SK-N-SH (cell line): ENCODE measurements at places on chromosomes 1 and 21. TPM values are rescaled to one million over a fixed set of nuclear protein-coding genes. Genes with fewer than 3 reads are reported as not detected.

- DNase-seq, result no peak
- H3K27ac ChIP-seq, result no peak overlapping the region
- no peak overlapping the region for H3K4me3 ChIP-seq
- H3K4me1 ChIP-seq, result no peaks in the 10 kb centered on the region
- H3K27me3 ChIP-seq, result no peaks in the 10 kb centered on the region
Observed at GRCh38 chr1:179323436-179323835, 29.8 kb downstream of the SOAT1 start.

DNA sequence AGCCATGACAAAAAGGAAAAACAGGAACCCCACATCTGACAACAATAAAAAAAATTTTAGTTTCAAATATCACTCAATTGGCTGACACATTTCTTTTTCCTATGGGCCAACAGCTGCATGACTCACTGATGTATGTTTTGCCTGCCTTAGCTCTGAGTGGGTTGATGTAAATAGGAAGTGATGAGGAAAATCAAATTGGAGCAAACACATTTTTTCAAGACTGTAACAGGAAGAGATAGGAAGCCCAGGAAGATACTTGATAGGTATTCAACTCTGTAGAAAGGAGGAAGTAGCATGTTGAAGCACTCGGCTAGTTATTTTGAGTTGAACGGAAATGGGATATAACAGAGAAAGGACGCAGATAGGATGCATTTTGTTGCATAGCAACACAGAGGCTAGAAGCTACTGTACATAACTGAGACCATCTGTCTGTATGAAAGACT is 168.0 kb upstream of the NR5A2 start:
- DNase-seq, result peak; percentile 20
- H3K4me3 ChIP-seq, result 0 out of 2 replicates have a peak overlapping the region, but pooled peaks have one; percentile 17
- H3K36me3 ChIP-seq, result no peaks in the 10 kb centered on the region
- no peaks in the 10 kb centered on the region; the same call in 1 of the 2 replicates for H3K4me1 ChIP-seq
- no peak overlapping the region for H3K27ac ChIP-seq
- H3K27me3 ChIP-seq, result no peaks in the 10 kb centered on the region

GRCh38 chr1:60699325-60699724 is 383.0 kb upstream of the NFIA start:
- no peaks in the 10 kb centered on the region for H3K27me3 ChIP-seq
- H3K4me1 ChIP-seq, result peaks cover 27% of the 10 kb centered on the region
- no peak overlapping the region for H3K4me3 ChIP-seq
- H3K27ac ChIP-seq, result peak overlapping the region; percentile 99

DNA sequence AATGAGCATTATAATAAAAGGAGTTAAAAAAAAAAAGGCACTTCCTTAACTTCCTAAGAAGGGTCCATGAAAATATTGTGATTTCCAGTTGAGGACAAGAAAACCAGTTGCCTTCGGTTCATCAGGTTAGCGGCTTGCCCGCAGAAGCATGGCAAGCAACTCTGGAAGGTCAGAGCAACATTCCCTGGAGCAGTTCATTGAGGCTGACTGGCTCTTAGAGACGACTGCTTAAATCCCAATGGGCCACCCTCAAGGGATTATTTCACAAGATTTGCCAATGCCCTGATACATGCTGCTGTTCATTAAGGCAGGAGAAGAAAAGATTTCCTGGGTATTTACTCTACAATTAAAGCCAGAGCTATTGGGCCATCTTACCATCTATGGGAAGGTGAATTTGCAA is 29.0 kb upstream of the CASQ2 start:
- no peaks in the 10 kb centered on the region for H3K36me3 ChIP-seq
- no peaks in the 10 kb centered on the region for H3K4me1 ChIP-seq
- no peaks in the 10 kb centered on the region for H3K27me3 ChIP-seq
- H3K4me3 ChIP-seq, result no peak overlapping the region
- DNase-seq, result no peak
- no peak overlapping the region for H3K27ac ChIP-seq

DNA sequence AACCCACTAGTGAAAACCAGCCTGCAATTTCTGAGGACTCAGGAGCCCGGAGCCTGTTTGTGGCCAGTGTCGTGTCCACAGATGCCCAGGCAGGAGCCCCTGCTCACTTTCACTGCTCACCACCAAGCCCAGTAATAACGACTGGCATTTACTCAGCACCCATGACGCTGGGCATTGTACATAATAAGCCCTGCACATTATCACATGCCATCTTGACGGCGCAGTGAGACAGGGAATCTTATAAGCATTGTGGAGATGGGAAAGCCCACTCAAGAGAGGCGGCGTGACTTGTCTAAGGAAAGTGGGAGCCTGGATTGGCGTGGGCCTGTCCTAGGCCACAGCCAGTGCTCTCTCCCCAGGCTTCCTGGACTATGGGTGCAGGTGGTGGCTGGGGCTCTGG is 28.8 kb upstream of the PEF1 start:
- no peaks in the 10 kb centered on the region for H3K27me3 ChIP-seq
- no peaks in the 10 kb centered on the region for H3K36me3 ChIP-seq
- H3K27ac ChIP-seq, result no peak overlapping the region
- H3K4me3 ChIP-seq, result no peak overlapping the region
- DNase-seq, result no peak

- H3K4me1 ChIP-seq, result no peaks in the 10 kb centered on the region
- DNase-seq, result no peak
- no peaks in the 10 kb centered on the region for H3K36me3 ChIP-seq
- no peaks in the 10 kb centered on the region for H3K27me3 ChIP-seq
- H3K27ac ChIP-seq, result no peak overlapping the region
Observed at GRCh38 chr1:24857507-24858133, 72.5 kb downstream of the RUNX3 start.

- no peaks in the 10 kb centered on the region for H3K27me3 ChIP-seq
- no peak overlapping the region for H3K4me3 ChIP-seq
- no peaks in the 10 kb centered on the region for H3K36me3 ChIP-seq
- DNase-seq, result no peak
- no peaks in the 10 kb centered on the region for H3K4me1 ChIP-seq
Observed at GRCh38 chr1:4322881-4323280, 331.5 kb upstream of the AJAP1 start.

- peak; percentile 37 for DNase-seq
- H3K4me3 ChIP-seq, result no peak overlapping the region
- no peaks in the 10 kb centered on the region for H3K27me3 ChIP-seq
Observed at GRCh38 chr1:14996133-14997050, 157.2 kb upstream of the TMEM51 start.

DNA sequence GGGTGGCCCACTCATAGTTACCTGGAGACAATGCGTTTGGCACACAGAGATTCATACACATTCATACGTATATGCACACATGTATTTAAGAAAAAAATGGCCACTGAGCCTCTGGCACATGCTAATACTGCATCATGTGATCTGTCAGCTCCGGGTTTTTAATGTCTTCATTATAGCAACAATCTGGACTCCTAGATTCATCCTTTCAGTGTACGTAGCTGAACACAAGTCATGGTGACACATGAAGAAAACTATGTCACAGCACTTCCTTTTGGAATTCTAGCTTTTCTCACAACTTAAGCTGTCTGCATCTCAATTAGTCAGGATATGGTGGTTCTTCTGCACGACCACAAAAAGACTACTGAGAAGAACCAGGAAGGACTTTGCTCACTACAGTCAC is 24.7 kb downstream of the HSF2BP start:
- H3K27ac ChIP-seq, result no peak overlapping the region
- no peak for DNase-seq
- no peak overlapping the region for H3K4me3 ChIP-seq
- no peaks in the 10 kb centered on the region for H3K36me3 ChIP-seq
- H3K27me3 ChIP-seq, result no peaks in the 10 kb centered on the region

- H3K27me3 ChIP-seq, result no peaks in the 10 kb centered on the region
- H3K27ac ChIP-seq, result no peak overlapping the region
- H3K4me1 ChIP-seq, result no peaks in the 10 kb centered on the region
- H3K4me3 ChIP-seq, result no peak overlapping the region
Observed at GRCh38 chr1:238281418-238281817, 390.7 kb upstream of the ZP4 start.

DNA sequence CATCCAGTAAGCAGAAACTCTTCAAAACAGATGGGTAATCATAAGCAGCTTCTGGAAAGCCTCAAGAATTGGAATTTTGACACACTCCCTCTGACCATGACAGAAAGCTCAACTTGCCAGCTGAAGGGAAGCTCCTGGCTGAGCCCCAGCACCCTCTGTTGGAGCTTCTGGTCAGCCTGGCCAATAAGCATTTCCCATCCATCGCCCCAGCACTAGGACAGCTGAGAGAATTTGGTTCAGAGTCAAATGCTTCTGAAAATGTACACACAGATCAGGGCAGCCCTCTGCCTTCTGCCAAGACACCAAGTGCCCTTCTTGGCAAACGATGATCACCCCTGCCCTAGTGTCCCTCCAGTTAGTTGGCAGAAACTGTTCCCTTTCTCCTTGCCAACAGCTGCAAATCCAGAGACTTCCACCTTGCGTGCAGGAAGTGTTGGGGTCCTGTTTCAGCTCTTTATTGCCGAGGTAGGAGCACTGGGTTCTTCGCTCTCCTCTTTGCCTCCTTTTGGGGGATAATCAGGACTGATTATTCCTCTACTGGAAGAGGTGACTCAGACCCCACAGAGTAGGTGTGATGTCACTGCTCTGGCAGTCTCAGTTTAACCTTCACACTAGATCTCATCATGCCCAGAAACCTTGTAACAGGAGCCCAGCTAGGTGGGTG is 11.9 kb downstream of the PIGV start:
- no peaks in the 10 kb centered on the region for H3K27me3 ChIP-seq
- peak overlapping the region; percentile 68 for H3K27ac ChIP-seq
- peak; percentile 32 for DNase-seq
- H3K4me3 ChIP-seq, result peak overlapping the region; percentile 9; the same call in 1 of the 2 replicates
- H3K36me3 ChIP-seq, result peaks cover 3% of the 10 kb centered on the region
- peaks cover 11% of the 10 kb centered on the region for H3K4me1 ChIP-seq

GRCh38 chr21:41584603-41585176 is 76.7 kb upstream of the TMPRSS2 start:
- DNase-seq, result no peak
- no peaks in the 10 kb centered on the region for H3K27me3 ChIP-seq
- H3K4me1 ChIP-seq, result no peaks in the 10 kb centered on the region

- H3K27ac ChIP-seq, result no peak overlapping the region
- peaks cover 15% of the 10 kb centered on the region for H3K36me3 ChIP-seq
- DNase-seq, result peak; percentile 43
- H3K27me3 ChIP-seq, result no peaks in the 10 kb centered on the region
- peaks cover 33% of the 10 kb centered on the region for H3K4me1 ChIP-seq
- H3K4me3 ChIP-seq, result no peak overlapping the region
Observed at GRCh38 chr1:35885961-35886558, 3.1 kb downstream of the AGO1 start.

DNA sequence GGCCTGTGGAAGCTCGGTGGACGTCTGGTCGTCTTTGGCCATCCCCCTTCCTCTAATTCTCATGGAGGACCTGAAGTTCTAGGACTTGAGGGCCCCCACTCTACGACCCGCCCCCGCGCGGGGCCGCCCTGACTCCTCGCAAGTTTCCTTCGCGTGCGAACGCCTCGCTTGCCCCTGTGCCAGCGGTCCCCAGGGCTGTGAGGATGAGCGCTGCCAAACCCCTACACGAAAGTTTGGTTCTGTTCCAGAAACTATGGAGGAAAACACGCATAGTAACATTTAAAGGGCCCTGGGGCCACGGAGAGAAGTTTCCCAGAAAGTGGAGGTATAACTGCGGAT is 304 bp upstream of the GNG12 start:
- peak overlapping the region; percentile 91 for H3K4me3 ChIP-seq
- DNase-seq, result no peak
- peaks cover 29% of the 10 kb centered on the region; the same call in 1 of the 2 replicates for H3K4me1 ChIP-seq
- peaks cover 15% of the 10 kb centered on the region for H3K36me3 ChIP-seq
- H3K27ac ChIP-seq, result no peak overlapping the region; the same call in 1 of the 2 replicates

GRCh38 chr21:41973861-41974751 is 20.3 kb upstream of the C2CD2 start:
- H3K27me3 ChIP-seq, result no peaks in the 10 kb centered on the region
- no peak overlapping the region for H3K27ac ChIP-seq
- no peaks in the 10 kb centered on the region for H3K4me1 ChIP-seq

GRCh38 chr1:21045351-21045750 is 131.3 kb downstream of the EIF4G3 start:
- peak; percentile 35 for DNase-seq
- H3K27ac ChIP-seq, result 0 out of 2 replicates have a peak overlapping the region, but pooled peaks have one; percentile 10
- peaks cover 25% of the 10 kb centered on the region for H3K4me1 ChIP-seq
- peaks cover 5% of the 10 kb centered on the region for H3K36me3 ChIP-seq

DNA sequence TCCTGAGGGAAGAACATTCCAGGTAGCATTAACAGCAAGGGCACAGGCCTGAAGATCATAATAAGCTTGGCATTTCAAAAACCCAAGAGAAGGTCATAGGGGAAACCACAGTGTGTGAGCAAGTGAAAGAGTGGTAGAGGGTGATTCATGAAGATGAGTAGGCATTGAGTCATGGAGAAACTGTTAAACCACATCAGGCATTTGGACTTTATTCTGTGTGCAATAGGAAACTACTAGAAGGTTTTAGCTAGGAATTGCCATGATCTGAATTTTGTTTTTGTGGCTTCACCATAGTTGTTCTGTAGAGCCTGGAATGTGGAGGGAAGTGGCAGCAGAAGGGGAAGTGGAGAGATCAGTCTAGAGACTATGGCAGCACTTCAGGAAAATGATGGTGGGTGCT is 359.0 kb upstream of the PTBP2 start:
- H3K4me3 ChIP-seq, result 0 out of 2 replicates have a peak overlapping the region, but pooled peaks have one; percentile 11
- H3K4me1 ChIP-seq, result peaks cover 6% of the 10 kb centered on the region
- DNase-seq, result no peak
- peak overlapping the region; percentile 83 for H3K27ac ChIP-seq
- no peaks in the 10 kb centered on the region for H3K27me3 ChIP-seq
- H3K36me3 ChIP-seq, result no peaks in the 10 kb centered on the region

GRCh38 chr1:205373022-205373797 is 16.5 kb upstream of the KLHDC8A start:
- DNase-seq, result no peak
- H3K27ac ChIP-seq, result peak overlapping the region; percentile 90
- H3K27me3 ChIP-seq, result no peaks in the 10 kb centered on the region
- no peak overlapping the region for H3K4me3 ChIP-seq
- H3K4me1 ChIP-seq, result peaks cover 4% of the 10 kb centered on the region

GRCh38 chr1:109877317-109877771 is 33.3 kb upstream of the CSF1 start:
- no peak for DNase-seq
- H3K36me3 ChIP-seq, result no peaks in the 10 kb centered on the region
- no peak overlapping the region for H3K4me3 ChIP-seq
- peaks cover 28% of the 10 kb centered on the region for H3K4me1 ChIP-seq

DNA sequence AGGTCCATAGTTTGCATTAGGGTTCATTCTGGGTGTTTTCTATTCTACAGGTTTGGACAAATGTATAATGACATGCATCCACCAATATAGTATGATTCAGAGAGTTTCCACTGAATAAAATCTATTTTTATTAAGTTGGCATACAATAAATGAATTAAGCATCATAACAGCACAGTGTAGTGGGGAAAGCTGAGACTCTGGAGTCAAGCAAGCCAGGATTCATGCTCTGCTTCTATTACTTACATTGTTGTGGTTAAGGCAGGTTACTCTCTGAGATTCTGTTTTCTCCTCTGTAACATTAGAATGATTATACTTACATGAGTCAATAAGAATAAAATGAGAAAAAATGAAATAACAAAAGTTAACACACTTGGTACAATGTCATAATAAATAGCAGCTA is 131.3 kb downstream of the SLC30A10 start:
- no peak for DNase-seq
- H3K27me3 ChIP-seq, result no peaks in the 10 kb centered on the region
- peak overlapping the region; percentile 94 for H3K27ac ChIP-seq

The PLPPR4 gene
- polyA plus RNA-seq, result 0.61 and 2.1 TPM in 2 replicates

The CHIT1 gene
- not detected in 2 replicates for polyA plus RNA-seq

The PLD5 gene
- polyA plus RNA-seq, result 0.08 and 0.11 TPM in 2 replicates

The KISS1 gene
- polyA plus RNA-seq, result 0.10 TPM in 1 of 2 replicates, not detected in the other

The SPATA46 gene
- polyA plus RNA-seq, result not detected in 2 replicates

The KCNE2 gene
- polyA plus RNA-seq, result 0.05 TPM in 1 of 2 replicates, not detected in the other

The CACNA1E gene
- polyA plus RNA-seq, result not detected in 2 replicates

The ADAMTS4 gene
- 1.2 and 1.6 TPM in 2 replicates for polyA plus RNA-seq

The GREM2 gene
- polyA plus RNA-seq, result 0.94 and 1.5 TPM in 2 replicates

The AMY2A gene
- polyA plus RNA-seq, result not detected in 2 replicates

The CIART gene
- polyA plus RNA-seq, result 3.2 and 4.4 TPM in 2 replicates

The FCER1G gene
- 0.34 and 0.61 TPM in 2 replicates for polyA plus RNA-seq

The HENMT1 gene
- 0.03 TPM in 2 replicates for polyA plus RNA-seq
